ENCODE measurements at places on chromosomes 2 and 18. TPM values are rescaled to one million over a fixed set of nuclear protein-coding genes. Genes with fewer than 3 reads are reported as not detected.

DNA sequence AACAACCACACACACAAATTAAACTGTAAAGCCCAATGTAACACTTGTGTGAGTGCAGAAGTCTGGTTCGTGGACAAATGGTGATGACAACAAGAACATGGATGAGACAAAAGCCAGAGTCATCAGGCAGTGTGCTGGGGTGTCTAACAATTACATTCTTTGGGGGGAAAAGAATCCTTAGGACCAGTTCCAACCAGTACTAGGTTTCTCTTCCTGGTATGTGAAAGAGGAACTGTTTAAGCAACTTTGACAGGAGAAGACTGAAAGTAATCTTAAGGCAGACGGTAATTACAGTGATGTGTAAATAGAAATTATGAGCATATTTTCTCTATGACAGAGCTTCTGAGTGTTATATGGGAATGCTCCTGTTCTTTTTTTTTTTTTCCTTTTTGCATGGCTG, 133.4 kb downstream of the AFF3 start:
- DNase-seq = no peak

GRCh38 chr2:199911877-199912161, 726 bp downstream of the C2orf69 start:
- no peak for DNase-seq

- DNase-seq = no peak
Observed at GRCh38 chr2:14418115-14418514, 214.4 kb upstream of the LRATD1 start.

DNA sequence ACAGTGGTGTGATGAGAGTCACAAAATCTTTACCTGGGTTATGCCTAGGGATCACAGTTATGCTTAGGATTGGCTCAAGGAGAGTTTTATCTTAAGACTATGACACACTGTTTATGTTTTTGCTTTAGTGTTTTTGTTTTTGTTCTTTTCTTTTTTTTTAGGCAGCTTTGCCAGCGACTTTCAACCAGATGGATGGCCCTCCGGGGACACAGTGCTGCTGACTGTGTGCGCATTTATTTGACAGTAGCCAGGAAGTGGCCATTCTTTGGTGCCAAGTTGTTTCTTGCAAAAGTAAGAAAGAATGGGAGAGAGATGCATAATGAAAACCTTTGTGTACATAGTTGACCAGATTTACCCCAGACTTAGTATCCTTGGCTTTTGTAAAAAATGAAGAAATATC, 15.1 kb upstream of the DYNC2LI1 start:
- DNase-seq = peak; percentile 77

DNA sequence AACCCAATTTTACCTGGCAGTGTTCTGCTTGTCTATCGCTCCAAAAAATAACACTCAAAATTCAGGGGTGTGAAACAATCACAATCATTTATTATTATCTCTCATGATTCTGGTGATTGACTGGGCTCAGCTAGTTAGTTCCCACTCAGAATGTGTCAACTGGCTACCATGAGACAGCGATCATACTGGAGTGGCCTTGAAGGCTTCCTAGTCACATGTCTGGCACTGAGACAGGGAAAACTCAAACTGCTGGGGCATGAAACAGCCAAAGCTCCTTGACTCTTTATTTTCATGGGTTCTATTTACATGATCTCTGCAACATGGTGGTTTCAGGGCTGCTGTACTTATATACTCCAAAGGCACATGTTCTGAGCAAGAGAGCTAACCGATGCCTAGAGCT, 6.2 kb upstream of the ANXA4 start:
- no peak for DNase-seq

GRCh38 chr2:64325852-64326577, 127.9 kb upstream of the LGALSL start:
- no peak for DNase-seq

The OTOS gene
- not detected for total RNA-seq
